Kidney (tissue), 22 donors: ENCODE measurements at places on chromosomes 6 and 20. TPM values are rescaled to one million over a fixed set of nuclear protein-coding genes. Genes with fewer than 3 reads are reported as not detected.

DNA sequence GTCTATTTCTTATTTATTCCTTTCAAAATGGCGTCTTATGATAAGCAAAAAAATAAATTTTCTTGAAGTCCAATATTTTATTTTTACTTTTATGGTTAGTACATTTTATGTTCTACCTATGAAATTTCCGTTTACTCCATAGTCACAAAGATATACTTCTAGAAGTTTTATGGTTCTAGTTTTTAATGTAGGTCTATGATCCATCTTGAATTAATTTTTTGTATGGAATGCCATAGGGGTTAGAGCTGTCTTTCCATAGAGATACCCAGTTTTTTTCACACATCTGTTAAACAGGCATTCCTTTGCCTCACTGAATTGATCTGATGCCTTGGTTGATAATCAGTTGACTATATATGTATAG lies 24.9 kb upstream of the ASIP start:
- no peak for DNase-seq

DNA sequence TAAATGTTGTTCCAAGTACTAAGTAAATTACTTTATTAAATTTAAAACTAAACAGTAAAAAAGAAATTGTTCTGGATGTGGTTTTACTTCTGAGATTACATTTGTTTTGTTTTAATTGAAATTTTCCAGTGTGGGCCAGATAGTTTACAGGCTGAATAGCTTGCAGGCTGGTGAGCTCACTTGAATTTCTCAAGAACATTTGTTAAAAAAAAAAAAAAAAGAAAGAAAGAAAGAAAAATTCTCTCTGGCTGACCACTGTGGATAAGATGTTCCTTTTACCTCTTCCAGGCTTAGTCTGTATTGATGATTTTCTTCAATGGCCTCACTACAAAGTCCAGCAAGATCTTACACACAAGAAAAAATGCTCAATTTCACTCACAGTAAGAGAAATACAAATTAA lies 85.4 kb downstream of the PLCG1 start:
- DNase-seq = no peak

- no peak for DNase-seq
Measured at GRCh38 chr6:39901116-39901655, 33.1 kb downstream of the MOCS1 start.

- DNase-seq = peak; percentile 52
Measured at GRCh38 chr20:11379257-11380011, 538.3 kb upstream of the BTBD3 start.

DNA sequence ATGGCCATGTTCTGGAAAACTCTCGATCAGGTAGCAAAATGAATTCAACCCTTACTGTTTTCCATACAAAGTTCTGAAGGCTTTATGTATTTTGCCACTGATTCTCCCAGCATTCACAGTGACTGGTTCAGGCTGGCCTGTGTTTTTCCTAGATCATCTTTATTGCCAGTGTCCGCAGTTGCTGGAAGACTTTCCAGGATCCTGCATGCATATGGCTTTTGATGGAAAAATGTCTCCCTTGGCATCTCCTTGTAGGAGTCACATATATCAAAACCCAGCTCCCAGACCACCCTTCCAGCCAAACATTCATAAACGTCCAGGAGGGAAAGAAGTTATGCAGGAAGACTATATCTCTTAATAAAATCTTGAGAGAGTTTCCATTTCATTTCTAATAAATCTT lies 588.8 kb downstream of the MAFB start:
- no peak for DNase-seq

Gene AFDN
- 175 TPM for total RNA-seq

Gene PDYN
- total RNA-seq = not detected

Gene PI16
- 1.7 TPM for total RNA-seq

Gene EYA4
- 5.0 TPM for total RNA-seq
